NCI-H69 (cell line): ENCODE measurements at places on chromosomes 3 and 15.

- peak; percentile 15 for DNase-seq
Measured at GRCh38 chr3:187150599-187150998, 11.3 kb upstream of the RPL39L start.

DNA sequence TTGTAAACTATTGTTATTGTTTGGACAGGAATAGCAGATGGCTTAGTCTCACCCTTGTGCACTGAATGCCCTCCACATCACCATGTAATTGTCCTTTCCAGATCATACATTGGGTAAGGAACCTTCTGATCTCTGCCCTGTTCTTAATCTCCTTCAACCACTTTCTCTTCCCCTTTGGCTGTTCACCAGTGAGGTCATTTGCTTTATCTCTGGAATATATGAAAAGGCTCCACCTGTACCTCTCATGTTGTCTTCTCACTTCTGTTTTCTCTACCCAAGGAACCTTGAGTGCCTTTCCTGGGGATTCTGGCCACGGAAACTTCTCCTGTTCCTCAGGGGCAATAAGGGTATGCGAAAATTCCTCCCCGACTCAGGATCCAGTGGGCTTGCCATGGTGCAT is 28.5 kb downstream of the MCTP2 start:
- DNase-seq = no peak

- DNase-seq = peak; percentile 83
Measured at GRCh38 chr3:194485881-194486539, 792 bp downstream of the ATP13A3 start.

DNA sequence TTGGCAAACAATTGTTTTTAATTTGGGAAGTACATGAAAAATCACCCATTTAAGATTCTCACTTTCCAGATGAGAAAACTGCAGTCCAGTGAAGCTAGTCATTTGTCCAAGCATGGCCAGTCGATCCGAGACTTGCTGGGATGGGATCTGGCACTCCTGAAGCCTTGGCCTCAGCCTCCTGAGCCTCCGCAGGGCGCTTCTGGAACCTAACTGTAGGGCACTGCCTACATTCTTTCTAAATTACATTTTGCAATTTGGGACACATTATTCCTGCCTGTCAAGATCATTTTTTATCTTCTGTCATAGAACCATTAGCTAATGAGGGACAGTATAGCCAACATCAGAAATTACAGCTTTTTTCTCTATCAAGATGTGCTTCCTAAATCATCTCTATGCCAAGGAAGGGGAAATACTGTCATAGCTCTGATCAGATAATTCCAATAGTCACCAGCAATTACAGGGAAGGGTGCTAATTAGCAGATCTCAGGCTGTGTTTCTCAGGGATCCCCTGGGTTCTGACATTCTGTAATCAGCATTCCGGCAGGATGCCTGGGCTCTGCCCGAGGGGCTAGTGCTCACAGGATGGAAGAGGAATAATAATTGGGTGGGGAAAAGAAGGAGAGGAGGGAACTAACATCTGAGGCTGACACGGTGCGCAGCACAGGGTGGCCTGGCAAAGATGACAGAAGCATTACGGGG is 28.3 kb downstream of the ANAPC13 start:
- DNase-seq = peak; percentile 21

GRCh38 chr15:92914768-92915221 is 14.7 kb downstream of the CHD2 start:
- DNase-seq = no peak

- no peak for DNase-seq
Measured at GRCh38 chr3:124562769-124563168, 167.5 kb upstream of the UMPS start.

DNA sequence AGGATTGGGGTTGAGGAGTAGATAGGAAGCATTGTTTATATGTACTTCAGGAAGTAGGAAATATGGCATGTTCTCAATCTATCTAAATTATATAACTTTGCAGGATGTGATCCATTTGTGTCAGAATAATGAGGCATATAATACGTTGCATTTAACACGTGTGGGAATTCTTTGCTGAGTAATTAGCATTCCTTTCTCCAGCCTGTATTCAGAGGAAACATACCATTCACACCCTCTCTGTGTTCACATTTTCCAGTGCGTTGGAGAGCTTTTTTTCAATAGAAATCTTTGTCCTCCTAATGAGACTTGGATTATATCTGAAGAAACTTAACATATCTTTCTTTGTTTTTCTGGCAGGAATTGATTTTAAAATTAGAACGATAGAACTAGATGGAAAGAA is 33.0 kb upstream of the APH1B start:
- no peak for DNase-seq

GRCh38 chr3:129315223-129315997 is 36.7 kb downstream of the HMCES start:
- peak; percentile 62 for DNase-seq

GRCh38 chr3:137163241-137163871 is 205.6 kb downstream of the IL20RB start:
- peak; percentile 52 for DNase-seq
